ENCODE measurements at places on chromosomes 13 and 19.
A peak's percentile ranks its signal among the peaks of the same experiment; 100 is the strongest.

DNA sequence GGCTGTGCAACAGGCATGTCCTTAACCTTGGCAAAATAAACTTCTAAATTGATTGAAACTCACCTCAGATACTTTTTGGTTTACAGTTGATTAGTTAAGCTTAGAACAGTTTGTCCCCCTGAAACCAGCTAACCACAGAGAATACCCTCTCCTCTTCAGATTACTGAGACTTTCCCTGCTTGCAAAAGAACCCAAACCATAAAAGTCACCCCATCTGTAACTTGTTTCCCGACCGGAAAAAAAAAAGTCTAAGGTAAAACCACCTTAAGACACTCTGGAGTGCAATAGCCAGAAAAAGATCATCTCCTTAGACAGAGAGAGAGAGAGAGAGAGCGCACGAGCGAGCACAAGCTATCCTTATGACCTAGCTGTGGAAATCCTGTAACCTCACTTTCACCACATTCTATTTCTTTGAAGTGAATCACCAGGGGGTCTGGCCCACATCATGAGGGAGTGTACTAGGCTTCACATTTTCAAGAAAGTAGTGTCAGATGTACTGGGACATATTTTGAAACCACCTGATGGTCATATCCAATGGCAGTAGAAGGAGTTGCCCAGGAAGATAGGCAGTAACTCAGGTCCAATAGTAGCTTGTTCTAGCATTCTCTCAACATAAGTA, 11.1 kb upstream of the GTF2F2 start:
- no peak for DNase-seq

DNA sequence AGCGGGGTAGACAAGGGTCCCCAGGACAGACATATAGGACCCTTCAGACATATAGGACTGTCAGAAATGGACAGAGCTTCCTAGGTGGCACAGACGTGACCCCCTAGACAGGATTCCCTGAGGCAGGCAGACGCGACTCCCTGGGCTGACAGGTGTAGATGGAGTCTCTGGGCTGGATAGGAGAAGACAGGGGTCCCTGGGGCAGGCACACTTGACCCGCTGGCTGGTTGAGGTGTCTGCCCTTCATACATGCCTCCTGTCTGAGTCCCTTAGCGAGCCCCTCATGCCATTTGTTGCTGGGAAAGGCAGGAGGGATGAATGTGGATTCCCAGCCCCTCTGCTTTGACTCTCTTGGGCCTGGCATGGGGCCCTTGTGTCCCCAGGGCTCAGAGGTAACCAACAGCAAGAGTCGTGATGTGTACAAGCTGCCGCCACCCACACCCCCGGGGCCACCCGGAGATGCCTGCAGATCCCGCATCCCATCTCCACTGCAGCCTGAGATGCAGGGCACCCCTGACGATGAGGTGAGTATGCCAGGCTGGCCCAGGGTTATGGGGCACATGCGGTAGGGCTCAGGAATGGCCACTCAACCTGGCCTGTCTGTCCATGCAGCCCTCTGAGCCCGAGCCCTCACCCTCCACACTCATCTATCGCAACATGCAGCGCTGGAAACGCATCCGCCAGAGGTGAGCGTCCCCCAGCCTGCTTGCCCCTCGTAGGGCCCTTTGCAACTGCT, 3.0 kb downstream of the HSPB6 start:
- no peak for DNase-seq

DNA sequence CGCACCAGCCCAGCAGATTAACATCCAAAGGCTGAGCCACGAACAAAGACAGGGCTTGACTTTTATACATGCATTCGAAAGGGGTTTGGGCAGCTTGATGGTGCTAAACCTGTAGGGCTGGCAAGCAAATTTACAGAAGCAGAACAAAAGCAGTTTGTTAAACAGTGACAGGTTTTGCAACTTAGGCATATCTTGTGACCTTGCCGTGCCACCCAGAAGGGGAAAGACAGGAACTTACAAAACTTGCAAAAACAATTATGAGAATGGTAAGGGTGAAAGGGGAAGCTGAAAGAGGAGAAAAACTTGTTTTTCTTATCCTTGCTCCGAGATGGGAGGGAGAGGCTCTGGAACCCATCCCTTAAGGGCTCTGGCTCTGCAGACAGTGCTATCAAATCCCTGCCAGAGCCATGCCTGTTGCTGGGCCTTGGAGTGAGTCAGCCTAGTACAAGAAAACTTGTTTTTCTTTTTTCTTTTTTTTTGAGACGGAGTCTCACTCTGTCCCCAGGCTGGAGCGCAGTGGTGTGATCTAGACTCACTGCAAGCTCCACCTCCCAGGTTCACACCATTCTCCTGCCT, 1325.2 kb upstream of the PRR20A start:
- peak; percentile 31 for DNase-seq

- DNase-seq, result no peak
These were observed 26.2 kb upstream of the WDFY2 start for GRCh38 chr13:51557875-51558612.

DNA sequence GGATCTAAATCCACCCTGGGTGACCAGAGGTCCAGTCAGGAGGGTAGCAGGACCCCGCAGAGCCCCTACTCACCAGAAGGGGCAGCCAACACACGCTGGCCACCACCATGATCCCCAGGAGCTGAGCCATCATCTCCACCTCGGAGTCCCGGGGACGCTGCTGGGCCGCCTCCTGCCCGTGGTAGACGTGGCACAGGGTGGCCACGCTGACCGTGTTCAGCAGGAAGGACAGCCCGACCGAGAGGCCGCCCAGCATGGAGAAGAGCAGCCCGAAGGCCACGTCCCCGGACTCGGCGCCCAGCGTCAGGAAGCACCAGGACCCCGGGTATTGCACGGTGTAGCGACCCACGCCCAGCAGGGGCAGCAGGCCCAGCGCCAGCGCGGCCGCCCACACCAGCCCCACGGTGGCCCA, 6.9 kb downstream of the TBXA2R start:
- DNase-seq, result no peak

GRCh38 chr13:41802684-41803444, 158.0 kb downstream of the VWA8 start:
- DNase-seq, result no peak

- no peak for DNase-seq
These were observed 2526.0 kb downstream of the PCDH9 start for GRCh38 chr13:64704121-64704649.

GRCh38 chr13:98848746-98849145, 96.3 kb upstream of the SLC15A1 start:
- DNase-seq, result no peak

DNA sequence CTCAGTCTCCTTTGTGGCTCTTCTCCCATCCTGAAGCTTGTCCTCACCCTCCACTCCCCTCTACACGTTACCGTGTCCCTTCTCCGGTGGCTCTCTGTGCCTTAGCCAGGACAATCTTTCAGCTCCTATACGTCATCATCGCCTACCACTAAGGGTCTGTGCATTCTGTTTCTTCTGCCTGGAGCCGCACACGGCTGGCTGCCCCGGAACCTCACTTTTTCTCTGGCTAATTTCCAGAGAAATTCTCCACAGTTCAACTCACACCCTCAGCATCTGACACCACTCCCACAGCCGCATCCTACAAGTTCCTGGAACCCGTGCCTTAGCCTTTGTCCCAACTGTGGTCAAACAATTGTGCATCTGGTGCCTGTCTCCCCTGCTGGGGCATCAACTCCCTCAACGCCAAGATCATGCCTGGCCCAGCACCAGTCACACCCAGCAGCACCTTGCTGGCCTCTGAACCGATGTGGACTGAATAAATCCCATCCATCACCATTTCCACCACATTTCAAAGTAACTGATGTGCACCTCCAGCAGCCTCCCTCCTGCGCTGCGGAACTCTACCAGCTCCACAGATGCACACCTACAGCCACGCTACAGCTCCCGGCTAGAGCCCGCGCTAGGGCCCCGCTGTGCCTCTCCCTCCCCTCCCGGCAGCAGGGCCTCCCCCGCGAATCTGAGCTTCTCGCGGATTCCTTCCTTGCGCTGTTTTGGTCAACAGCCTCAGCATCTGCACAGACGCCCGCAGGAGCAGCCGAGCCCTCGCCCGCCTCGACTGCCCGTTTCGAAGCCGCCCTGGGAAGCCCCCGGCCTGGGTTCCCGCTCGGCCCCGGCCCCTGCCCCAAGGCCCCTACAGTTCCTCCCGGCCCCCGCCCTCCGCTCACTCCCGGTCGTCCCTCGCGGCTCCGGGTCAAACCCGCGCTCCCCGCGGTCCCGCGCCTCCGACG, 689 bp downstream of the DCUN1D2 start:
- DNase-seq, result peak; percentile 65

GRCh38 chr19:49361438-49362047, 673 bp downstream of the TEAD2 start:
- DNase-seq, result peak; percentile 20

DNA sequence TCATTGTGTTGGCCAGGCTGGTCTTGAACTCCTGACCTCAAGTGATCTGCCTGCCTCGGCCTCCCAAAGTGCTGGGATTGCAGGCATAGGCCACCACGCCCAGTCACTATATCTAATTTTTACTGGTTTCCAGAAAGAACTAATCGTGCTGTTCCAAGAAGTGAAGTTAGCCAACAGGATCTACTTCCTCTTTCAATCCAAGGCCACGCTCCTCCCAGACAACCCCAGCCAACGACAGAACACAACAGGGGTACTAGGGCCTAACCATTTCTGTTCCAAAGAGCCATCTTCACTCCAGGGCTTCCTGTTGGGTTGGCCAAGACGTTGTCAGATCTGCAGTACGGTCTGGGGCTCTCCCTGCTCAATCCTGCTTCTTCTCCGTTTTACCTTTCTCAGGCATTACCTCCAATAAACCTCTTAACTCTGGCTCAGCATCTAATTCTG, 7.0 kb upstream of the LSM14A start:
- peak; percentile 39 for DNase-seq

DNA sequence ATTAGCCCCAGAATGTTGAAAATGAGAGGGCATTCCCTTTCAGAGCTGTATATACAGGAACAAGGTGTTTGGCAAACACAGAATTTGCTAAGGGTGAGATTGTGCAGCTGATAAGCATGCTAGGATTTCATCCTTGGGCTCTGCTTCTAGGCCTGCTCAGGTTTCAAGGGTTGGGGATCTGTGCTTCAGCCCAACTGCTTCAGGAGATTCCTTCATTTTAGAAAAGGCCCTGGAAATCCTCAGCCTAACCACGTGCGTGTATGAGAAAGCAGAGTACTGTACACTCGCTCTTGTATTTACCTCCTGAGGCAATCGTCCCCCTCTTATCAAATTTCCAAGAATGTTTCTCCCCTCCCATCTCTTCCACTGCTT, 291.6 kb upstream of the ARGLU1 start:
- no peak for DNase-seq

DNA sequence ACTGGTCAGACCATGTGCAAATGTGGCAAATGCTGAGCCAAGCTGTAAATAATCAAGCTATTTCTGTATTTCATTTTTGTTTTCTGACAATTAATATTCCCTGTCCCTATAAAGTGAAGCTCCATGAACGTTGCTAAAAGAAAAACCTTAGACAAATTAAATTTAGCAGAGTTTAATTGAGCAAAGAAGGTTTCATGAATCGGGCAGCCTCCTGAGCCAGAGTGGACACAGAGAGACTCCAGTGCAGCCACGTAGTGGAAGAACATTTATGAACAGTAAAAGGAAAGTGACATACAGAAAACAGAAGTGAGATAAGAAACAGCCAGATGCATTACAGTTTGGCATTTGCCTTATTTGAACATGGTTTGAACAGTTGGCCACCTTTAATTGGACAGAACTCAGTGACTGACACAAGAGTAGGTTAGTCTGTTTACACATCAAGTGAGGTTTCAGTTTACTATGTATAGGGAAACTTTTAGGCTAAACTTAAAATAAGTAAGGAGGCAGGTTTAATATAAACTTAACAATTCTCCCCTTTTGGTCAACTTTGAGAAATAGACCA, 69.7 kb downstream of the UFM1 start:
- DNase-seq, result no peak

GRCh38 chr13:94329277-94329676, 150.2 kb downstream of the DCT start:
- DNase-seq, result no peak

- DNase-seq, result peak; percentile 26
These were observed 25.4 kb downstream of the ALG5 start for GRCh38 chr13:36973621-36974295.

GRCh38 chr13:75749407-75749806, 113.3 kb downstream of the LMO7 start:
- no peak for DNase-seq

GRCh38 chr13:106376401-106377112, 158.9 kb downstream of the EFNB2 start:
- DNase-seq, result peak; percentile 66

GRCh38 chr13:91017669-91018053, 329.8 kb upstream of the MIR17HG start:
- no peak for DNase-seq

GRCh38 chr13:76329004-76329403, 557.2 kb downstream of the KCTD12 start:
- peak; percentile 20 for DNase-seq

DNA sequence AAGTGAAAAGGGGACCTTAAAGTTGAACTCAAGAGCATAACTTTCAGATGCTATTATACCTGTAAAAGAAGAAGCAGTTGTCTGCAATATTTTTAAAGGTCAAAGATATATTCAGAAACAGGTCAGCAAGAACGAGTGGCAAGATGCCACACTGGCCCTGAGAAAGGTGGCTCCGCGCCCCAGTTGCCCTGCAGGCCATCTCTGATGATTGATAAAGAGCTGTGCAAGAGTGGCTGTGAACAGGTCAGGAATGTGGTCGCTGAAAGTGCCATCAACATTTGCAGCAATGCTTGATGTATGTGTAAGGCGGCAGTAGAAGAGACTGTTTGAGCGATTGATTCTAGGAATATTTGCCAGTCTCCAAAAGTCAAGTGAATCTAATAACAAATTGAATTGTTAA, 664.2 kb upstream of the SLC10A2 start:
- DNase-seq, result no peak

- no peak for DNase-seq
These were observed 254.6 kb downstream of the SPRY2 start for GRCh38 chr13:80086304-80086721.

DNA sequence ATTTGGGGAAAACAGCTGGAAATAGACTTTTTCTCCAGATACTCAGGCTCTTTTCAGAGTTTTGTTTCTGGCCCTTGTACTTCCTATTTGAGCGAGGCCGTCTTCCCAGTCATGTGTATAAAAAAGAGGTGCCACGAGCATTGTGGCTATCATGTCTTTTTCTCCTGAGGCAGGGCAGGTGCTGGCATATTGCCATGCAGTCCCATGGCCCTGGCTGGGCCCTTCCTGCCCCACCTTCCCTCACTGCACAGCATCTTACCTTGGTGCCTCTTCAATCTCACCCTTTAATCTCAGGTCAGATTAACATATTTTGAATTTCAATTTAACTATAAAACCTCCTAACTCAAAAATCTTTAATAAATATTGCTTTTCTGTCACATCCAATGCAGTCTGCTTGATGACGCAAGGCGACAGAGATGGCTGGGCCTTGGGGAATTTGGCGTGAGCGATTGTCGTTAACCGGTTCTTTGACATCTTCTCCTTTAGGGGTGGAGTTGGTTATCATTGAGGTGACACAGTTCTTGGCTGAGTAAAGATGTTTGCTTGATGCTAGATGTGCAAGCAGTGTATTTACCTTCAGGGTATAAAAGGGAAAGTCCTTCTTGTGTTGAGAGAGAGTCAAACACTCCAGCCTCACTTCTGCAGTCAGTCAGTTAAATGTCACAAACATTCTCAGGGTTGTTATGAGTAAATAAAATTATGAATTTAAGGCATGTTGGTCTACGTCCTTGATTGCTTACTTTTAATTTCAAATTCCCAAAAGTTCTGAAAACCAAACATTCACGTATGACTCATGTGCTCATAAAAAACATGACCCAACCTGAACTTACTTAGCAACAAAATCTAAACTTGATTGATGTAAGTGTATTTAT, 289.9 kb downstream of the MYO16 start:
- DNase-seq, result no peak

- no peak for DNase-seq
These were observed 11.4 kb downstream of the MCF2L start for GRCh38 chr13:112980434-112980833.
